ENCODE measurements at places on chromosomes 6 and 20. TPM values are rescaled to one million over a fixed set of nuclear protein-coding genes. Genes with fewer than 3 reads are reported as not detected.

Gene PREP
- total RNA-seq = 22.8 TPM

Gene MICA
- total RNA-seq = 72.9 TPM

Gene TNNC2
- total RNA-seq = not detected

Gene KIAA0408
- total RNA-seq = not detected

Gene MDFI
- 26.8 TPM for total RNA-seq

Gene GSTA3
- total RNA-seq = not detected

Gene GSTA2
- not detected for total RNA-seq

Gene ADAM33
- total RNA-seq = 0.07 TPM

Gene FNDC1
- total RNA-seq = not detected

Gene IMPG1
- not detected for total RNA-seq

Gene SIGLEC1
- total RNA-seq = not detected

Gene HLA-A
- total RNA-seq = 660 TPM

Gene UNC5CL
- 0.07 TPM for total RNA-seq

Gene JAG1
- total RNA-seq = 93.1 TPM

Gene TMEM63B
- total RNA-seq = 14.0 TPM

Gene FAM184A
- 0.26 TPM for total RNA-seq

Gene GLP1R
- total RNA-seq = not detected

Gene BMP7
- not detected for total RNA-seq

Gene TMEM151B
- total RNA-seq = 0.11 TPM

Gene SLC17A1
- not detected for total RNA-seq

Gene CSNK2A1
- total RNA-seq = 135 TPM

Gene NNAT
- total RNA-seq = not detected

Gene RSPO3
- total RNA-seq = 2.8 TPM

Gene RUNX2
- total RNA-seq = not detected

Gene TMC2
- not detected for total RNA-seq

Gene PKHD1
- not detected for total RNA-seq

Gene KPNA5
- total RNA-seq = 12.2 TPM

Gene TCF15
- 0.07 TPM for total RNA-seq

Gene OR2B6
- total RNA-seq = not detected

Gene SAPCD1
- 0.78 TPM for total RNA-seq

Gene RAET1L
- total RNA-seq = not detected

Gene MYMX
- 0.13 TPM for total RNA-seq

Gene RFX6
- not detected for total RNA-seq

Gene EBF4
- 1.8 TPM for total RNA-seq
